ENCODE measurements at places on chromosomes 4 and X. TPM values are rescaled to one million over a fixed set of nuclear protein-coding genes. Genes with fewer than 3 reads are reported as not detected.

The ZDHHC15 gene
- total RNA-seq, result not detected

The BEX1 gene
- not detected for total RNA-seq

The IGSF1 gene
- total RNA-seq, result 1.1 TPM

- DNase-seq, result no peak
Observed at GRCh38 chr4:82688091-82688795, 110.4 kb downstream of the SCD5 start.

DNA sequence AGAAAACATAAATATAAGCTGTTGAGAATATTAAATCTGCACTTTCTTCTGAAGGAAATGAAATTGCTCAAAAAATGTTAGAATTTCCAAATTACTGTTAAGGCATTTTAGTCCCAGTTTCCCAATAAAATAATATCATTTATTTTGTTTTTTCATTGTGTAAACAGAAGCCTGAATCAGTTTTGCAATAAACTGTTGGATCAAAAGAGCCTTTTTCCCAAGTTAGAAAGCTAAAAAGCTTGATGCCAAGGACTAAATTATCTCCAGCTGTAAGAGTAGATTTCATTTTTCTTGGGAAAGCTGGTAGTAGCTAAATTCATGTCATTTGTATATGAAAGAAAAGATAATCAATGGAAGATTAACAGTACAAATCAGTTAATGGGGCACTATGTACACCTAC is 95.8 kb downstream of the RNF150 start:
- no peak for DNase-seq

DNA sequence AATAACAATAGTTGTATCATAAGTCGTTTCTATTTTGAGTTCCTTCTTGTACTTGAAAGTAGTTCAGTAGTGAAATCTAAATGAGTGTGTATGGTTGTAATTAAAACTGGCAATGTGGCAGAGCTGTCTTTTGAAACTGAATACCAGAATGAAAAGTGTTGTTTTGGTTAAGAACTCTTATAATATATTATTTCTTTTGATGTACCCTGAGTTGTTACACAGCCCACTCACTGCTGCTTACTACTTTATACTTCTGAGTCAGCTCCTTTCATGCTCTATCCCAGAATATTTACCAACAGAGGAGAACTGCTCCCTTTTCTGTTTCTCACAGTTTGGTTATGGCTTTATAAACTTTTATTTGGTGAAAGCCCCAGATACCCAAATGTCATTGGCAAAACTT is 28.8 kb downstream of the FAM199X start:
- DNase-seq, result no peak

- no peak for DNase-seq
Observed at GRCh38 chr4:133095591-133095990, 53.5 kb upstream of the PCDH10 start.

DNA sequence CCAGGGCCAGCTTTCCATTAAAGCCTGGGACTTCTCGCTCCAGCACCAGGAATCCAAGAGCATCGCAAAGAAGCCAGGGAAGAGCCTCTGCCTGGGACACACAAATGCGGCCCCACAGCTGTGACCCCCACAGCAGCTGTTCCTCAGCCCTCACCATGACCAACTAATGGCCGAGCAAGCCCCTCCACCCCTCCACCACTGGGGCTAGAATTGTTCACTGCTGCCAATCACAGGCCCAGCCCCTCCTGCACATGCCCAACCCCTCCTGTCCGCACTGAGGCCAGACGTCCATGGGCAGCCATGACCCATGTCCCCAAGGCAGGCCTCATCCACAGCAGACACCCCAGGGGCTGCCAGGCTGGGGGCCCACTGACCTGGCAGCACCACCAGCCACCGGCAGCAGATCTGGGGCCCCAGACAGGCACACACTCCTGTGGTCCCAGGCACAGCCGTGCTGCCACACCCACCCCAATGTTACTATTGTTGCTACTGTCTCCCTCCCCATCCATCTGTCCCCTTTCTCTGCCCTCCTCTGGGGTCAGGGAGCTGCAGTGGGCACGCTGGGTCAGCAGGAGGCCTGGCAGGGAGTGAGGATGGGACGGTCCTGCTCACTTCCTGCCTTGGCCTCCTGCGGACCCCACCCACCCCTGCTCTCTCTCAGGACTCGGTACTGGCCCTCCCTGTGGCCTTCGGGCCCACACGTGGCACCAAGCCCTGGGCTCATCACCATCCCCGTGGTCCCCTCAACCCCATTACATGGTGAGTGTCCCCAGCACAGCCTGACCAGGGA is 56.0 kb downstream of the ZFYVE28 start:
- no peak for DNase-seq

GRCh38 chrX:37652589-37653231 is 32.9 kb upstream of the XK start:
- peak; percentile 62 for DNase-seq

Data from K562 (cell line).